ENCODE measurements at places on chromosomes 3 and 15. TPM values are rescaled to one million over a fixed set of nuclear protein-coding genes. Genes with fewer than 3 reads are reported as not detected.

GRCh38 chr3:20984594-20985205 lies 766.3 kb downstream of the ZNF385D start:
- DNase-seq, result no peak

GRCh38 chr3:29335438-29335837 lies 54.6 kb downstream of the RBMS3 start:
- peak; percentile 69 for DNase-seq

DNA sequence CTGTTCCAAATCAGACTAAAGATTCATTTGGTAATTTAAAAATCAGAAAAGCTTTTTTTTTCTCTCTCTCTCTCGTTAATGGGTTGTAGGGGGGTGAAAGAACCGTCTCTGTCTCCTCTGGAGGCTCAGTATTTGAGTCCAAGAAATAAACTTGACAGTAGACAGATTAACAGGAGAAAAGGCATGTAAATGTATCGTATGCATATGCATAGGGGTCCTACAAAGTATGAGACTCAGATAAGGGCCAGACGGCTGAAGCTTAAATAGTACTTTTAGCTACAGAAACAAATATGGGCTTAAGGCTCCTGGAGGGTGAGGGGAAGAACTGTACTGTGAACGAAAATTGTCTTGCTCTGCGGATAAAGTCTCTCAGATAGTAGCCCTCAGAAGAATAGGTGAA lies 42.4 kb downstream of the PIK3CA start:
- no peak for DNase-seq

The ASB14 gene
- polyA plus RNA-seq, result 0.78 TPM

Data from left renal pelvis (tissue), 4 donors.